ENCODE measurements at places on chromosomes 1 and 21.

- no peak for DNase-seq
These were observed 1402.6 kb downstream of the MRPL39 start for GRCh38 chr21:24204641-24205040.

DNA sequence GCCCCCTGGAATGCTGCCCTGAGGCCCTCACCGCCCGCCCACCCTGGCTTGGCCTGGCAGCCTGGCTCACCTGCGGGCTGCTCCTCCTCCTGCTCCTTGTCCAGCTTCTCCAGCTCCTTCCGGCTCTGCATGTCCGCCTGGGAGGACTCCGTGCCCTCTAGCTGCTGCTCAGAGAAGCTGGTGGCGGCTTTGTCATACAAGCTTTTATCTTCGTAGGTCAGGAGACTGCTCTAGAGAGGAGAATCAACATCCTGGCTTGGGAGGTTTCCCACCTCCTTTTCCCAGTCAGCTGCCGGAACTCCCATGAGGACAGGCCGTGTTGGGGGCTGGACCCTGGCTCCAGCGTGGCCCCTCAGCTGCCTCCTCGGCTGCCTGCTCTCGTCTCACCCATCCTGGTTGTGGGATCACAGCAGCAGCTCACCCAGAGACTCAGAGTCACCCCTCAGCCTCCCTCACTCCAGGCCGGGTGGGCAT is 36.6 kb upstream of the TMEM52 start:
- no peak for DNase-seq

GRCh38 chr1:38826262-38826661 is 33.3 kb downstream of the RRAGC start:
- DNase-seq: no peak

DNA sequence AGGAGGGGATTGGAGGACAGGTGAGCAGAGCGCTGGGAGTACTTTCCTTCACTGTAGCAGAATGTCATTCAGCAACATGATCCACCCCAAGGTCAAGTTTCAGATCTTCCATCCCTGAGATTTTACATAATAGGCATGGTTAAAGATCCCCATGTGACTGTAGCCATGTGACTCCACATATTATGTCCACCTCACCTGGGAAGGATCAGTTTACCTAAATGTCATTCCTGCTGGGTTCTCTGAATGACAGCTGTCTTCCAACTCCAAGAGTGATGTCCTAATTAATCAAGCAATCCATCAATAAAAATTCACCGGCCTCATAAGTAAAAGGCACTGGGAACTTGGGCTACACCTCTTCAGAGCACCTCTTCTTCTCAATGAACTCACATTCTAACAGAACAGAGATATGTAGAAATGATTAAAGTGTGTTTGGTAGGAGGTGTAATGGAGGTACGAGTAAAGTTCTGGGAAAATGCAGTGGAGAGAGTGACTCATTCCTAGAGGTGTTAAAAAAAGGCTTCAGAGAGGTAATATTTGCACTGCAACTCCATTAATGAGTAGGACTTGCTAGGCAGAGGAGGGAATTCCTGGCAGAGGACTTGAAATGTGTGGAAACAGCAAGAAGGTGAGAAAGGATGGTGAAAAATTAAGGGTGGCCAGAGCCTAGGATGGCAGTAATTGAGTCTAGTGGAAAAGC is 22.2 kb upstream of the MAPKAPK2 start:
- DNase-seq: no peak

- DNase-seq: no peak
These were observed 303.3 kb upstream of the ESRRG start for GRCh38 chr1:217026531-217026930.

GRCh38 chr1:155410931-155411330 is 90.2 kb downstream of the RUSC1 start:
- no peak for DNase-seq

- DNase-seq: peak; percentile 29
These were observed 32.8 kb upstream of the IFNAR2 start for GRCh38 chr21:33196941-33197374.

All from stimulated activated CD4-positive, alpha-beta T cell treated with anti-CD3 and anti-CD28 coated beads, Interleukin-1b, Interleukin-23, amount 100 ng/mL, for 1 hour (primary cell).